ENCODE measurements at places on chromosomes 2 and 18.
A peak's percentile ranks its signal among the peaks of the same experiment; 100 is the strongest.

GRCh38 chr2:126238251-126238650 lies 417.7 kb upstream of the GYPC start:
- no peak for DNase-seq

GRCh38 chr2:216021768-216022565 lies 8.6 kb upstream of the MREG start:
- DNase-seq: no peak

DNA sequence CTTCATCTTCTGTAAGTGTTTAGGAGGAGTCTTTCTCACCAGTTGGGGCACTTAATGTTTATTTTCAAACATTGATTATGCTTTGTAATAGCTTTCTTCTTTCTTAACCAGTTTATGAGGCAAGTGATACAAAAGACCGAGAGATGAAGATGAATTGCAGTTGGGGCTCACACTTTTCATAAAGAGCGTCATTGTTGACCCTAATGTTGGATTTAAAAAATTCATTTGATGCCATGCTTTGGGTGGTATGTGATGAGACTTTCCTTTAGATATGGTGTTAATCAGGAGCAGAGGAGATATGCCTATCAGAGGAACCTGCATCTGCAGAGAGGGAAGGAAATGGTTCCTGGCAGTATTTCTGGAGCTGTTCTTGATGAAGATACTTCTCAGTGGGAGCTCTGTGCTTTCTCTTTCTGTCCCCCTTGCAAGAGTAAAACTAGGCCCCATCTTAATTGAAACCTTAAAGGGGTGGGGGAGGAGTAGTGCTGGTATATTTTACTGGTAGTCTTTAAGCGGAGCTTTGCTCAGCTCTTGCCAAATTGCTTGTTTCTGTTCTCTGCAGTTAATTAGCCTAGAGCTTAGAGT lies 2.3 kb downstream of the EML4 start:
- DNase-seq: peak; percentile 23

DNA sequence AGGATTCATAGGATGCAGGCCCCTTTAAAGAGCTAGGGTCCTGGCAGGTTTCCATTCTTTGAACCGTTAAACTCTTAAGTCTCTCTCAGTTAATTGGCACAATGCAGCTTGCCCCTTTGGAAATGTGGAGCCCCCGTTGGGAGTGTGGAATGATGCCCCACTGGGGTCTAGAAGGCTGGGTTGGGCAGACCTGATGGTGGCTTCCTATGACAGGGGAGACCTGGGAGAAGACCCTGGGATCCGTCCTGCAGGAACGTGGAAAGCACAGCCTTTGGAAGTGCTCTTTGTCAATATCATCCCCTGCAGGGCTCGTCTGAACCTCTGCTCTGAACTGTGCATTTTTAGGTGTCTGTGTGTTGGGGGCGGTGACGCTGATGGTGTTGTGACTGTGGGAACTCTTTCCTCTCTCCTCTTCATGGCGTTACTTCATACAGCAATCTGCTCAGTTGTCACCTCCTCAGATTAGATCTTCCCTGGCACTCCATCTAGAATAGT lies 190.6 kb downstream of the MYCN start:
- no peak for DNase-seq

- no peak for DNase-seq
These were observed 78.1 kb downstream of the ZDBF2 start for GRCh38 chr2:206352571-206352970.

GRCh38 chr2:46495231-46496030 lies 16.1 kb downstream of the TMEM247 start:
- no peak for DNase-seq

DNA sequence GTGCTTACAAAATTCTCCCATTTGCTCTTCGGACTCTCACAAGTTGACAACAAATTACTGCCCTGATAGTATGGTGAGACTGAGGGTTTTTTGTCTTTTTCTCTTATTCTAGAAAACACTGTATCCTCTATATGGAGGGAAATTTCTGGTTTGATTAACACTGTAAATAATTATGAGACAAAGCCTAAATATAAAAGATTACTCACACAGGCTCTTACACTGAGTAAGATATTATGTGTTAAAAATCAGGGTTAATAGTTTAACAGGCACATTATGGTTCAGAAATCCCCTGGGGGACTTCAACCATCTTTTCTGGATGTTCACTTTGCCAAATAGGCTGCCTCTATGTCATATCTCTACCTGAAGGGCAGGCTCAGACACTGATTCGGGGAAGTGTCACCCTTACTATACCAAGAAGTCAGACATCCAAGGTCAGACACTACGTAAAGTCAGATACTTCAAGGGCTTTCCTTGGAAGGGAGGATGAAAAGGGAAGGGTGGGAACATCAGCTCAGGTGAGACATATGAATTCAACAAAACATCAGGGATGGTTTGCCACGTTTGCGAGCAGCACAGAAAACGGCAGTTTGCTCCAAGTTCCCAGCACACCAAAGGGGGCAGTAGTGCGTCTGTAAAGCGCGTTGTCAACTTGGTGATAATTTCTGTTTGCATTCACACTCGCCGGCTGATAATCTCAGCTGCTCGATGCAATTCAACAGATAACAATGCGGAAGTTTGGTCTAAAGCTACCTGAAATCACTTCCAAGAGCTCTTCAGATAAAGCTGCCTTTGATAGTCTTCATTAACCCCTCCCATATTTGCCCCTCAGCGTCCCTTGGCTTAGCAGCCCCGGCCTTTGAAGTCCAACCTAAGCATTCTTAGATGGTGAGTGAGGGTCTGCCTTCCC lies 972 bp upstream of the RASGRP3 start:
- DNase-seq: peak; percentile 88

GRCh38 chr2:74817304-74817675 lies 16.6 kb upstream of the HK2 start:
- DNase-seq: no peak
